ENCODE measurements at places on chromosomes 3 and 15.
A peak's percentile ranks its signal among the peaks of the same experiment; 100 is the strongest.

DNA sequence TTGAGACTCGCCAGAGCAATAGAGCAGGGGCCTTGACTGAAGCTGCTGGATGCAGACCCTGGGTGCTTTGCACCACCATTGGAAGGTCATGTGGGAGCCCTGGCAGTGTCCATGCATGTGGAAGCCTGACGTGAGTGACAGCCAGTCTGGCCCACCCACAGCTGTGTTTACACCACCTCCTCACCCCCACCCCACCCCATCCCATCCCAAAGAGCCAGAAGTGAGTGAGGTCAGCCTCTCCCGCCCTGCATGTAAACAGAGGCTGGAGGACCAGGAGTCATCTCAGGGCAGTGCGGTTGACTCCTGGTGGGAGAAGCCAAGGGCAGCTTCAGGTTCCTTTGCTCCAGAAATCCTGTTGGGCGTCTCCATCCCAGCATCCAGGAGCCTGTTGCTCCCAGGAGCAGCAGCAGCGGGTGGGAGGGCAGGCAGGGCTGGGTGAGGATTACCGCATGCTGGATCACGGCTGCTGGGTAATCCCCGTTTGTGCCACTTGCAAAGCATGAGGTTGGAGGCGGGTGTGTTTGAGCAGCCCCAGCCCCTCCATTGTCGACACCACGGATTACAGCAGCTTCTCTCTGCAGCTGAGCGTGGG lies 44.6 kb downstream of the CORO2B start:
- no peak for DNase-seq

- no peak for DNase-seq
Observed at GRCh38 chr3:140753865-140754754, 76.2 kb downstream of the TRIM42 start.

GRCh38 chr15:85692873-85693272 lies 101.9 kb downstream of the KLHL25 start:
- DNase-seq: no peak

DNA sequence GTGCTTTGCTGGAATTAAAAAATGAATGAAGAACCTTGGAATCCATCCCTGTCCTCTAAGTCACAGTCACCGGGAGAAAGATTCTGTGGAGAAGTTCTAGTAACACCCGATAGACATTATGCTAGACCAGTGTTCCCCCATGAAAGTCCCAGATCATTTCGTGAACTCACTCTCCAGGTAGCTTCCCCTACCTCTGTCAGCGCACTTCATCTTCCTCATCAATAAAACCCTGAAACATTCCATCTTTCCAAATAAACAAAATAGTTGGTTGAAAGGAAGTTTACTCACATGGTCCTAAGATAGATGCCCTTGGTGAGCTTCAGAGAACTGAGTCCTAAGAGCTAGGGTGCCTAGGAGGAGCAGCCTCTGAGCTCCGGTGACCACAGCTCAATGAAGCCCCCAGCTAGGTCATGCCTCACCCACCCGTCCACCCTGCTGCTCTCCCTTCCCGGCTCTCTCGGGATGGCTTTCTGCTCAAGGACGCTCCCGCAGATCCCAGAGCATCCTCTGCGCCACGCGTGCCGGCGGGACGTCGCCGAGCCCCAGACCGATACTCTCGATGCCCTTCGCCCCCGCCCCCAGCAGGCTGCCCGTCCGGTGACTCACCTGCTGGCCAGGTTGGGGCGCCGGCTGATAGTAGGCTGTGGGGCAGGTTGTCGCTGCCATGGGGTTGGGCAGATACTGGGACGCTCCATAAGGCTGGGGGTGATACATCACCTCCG lies 776 bp downstream of the VGLL3 start:
- DNase-seq: no peak

DNA sequence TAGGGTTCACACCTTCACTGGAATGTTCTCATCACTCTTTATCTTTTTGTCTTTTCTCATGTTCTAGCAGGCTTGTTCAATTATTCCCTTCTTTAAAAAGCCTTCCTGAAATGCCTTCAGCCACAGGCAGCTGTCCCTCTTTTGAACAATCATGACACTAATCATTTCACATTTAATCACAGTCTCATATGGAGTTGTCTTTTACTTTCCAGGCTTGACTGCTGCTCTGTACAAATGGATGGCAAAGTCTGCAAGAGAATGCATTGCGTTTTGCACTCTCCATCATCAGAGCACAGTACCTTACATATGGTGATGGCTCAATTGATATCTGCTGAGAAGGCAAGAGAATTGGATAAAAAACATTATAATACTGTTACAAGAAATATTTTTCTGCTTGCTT lies 529.8 kb downstream of the DIPK2A start:
- DNase-seq: no peak

DNA sequence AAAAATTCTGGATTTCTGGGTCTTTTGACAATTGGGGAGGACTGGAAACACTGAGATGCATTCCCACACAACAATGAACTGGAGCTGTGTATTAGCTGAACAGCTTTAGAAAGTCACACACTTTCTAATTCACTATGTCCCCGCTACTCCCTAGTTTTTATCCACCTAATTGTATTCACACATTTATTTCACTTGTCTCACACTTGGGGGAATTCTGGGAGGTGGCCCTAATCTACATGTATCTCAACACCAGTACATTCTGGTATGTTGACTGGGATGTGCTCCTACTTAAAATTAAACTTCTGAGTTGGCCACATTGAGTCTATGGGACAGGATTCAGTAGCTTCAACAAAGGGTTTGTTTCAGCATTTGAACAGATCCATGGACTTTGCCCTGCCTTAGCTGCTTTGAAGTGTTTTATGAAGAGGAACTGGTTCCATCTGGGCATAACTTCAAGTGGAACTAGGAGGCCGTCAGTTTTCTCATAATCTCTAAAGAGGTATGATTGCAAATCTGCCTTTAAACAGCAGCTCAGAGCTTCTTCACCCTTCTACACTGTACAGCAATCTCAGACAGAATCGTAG lies 106.5 kb upstream of the CMC1 start:
- no peak for DNase-seq

DNA sequence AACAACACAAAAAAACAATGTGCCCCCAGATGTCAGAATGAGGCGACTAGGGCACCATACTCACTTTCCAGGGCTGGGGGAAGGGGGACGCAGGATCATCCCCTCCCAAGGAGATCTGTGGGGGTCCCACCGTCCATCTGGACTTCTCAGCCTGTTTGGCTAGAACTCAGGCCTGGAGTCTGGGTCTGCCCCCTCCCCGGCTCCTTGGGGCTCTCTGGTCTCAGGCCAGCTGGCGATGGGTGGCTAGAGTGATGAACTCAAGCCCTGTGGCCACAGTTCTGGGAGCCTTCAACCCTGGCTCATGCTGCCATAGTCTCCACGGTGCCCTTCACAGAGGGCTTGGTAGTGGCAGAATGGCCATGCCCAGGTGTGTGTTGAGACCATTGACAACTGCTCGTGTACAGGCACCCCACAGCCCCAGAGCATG lies 13.6 kb downstream of the ZBTB47 start:
- no peak for DNase-seq

- DNase-seq: no peak
Observed at GRCh38 chr15:53555226-53555625, 204.2 kb downstream of the WDR72 start.

- DNase-seq: no peak
Observed at GRCh38 chr3:190642016-190642415, 128.1 kb downstream of the IL1RAP start.

DNA sequence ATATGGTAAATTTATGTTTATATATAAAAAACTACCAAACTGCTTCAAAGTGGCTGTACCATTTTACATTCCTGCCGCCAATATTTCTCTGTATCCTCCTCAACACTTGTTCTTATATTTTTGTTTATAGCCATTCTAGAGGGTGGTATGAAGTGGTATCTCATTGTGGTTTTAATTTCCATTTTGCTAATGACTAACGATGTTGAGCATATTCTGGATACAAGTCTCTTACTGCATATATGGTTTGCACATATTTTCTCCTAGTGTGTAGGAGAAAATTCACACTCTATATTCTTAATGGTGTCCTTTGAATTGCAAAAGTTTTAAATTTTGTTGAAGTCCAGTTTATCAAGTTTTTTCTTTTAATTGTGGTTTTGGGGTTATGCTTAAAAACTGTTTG lies 15.1 kb downstream of the NMD3 start:
- no peak for DNase-seq

- no peak for DNase-seq
Observed at GRCh38 chr3:168312984-168313383, 217.3 kb upstream of the GOLIM4 start.

DNA sequence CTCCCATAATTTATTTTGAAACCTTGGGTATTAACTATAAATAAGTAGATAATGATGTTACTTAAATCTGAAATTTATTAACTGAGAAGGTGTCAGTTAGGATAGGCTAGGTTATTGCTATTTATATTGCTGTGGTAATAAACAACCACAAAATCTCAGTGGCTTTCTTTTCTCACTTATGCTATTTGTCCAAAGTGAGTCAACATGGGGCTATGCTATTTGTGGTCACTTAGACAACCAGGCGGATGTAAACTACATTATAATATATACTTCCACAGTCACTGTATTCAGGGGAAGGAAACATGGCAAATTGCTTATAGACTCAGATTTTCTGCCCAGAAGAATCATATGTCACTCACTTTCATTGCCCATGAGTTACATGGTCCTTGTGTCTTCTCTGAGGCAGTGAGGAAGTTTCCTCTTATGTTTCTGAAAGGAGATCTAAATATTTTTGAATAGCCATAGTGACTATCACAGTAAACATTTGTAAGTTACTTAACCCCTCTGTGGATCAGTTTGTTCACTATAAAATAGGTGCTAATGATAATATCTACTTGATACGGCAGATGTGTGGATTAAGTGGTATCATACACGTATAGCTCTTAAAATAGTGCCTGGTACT lies 19.8 kb downstream of the HMG20A start:
- DNase-seq: no peak

- no peak for DNase-seq
Observed at GRCh38 chr3:9211155-9211950, 38.1 kb downstream of the SRGAP3 start.

- no peak for DNase-seq
Observed at GRCh38 chr15:53658255-53658654, 101.2 kb downstream of the WDR72 start.

DNA sequence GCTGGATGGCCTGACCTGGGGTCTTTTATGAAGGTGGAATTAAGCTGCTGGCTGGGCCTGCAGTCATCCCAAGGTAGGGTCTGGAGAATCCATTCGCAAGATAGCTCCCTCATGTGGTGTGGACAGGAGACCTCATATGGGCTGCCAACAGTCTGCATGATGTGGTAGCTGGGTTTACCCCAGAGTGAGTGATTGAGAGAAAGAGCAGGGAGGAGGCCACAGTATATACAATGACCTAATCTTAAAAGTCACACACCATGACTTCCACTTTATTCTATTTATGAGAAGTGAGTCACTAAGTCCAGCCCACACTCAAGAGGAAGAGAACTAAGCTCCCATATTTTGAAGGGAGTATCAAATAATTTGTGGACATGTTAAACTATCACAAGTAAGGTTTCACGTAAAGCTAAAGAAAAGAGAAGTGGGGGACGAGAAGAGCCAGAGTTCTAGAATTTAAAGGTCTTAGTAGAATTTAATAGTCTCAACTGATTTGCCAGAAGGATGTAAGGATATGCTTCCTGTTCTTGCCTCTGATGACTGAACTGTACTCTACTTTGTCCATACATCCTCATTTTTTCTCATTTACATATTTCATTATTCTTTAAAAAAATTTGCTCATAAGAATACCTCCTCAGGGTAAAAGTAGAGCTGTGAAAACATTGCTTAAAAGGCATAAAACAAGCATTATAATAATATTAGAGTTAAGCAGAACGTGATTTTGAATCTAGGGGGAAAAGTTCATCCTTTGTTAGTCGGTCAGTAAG lies 184.4 kb downstream of the PEX5L start:
- DNase-seq: no peak

- DNase-seq: no peak
Observed at GRCh38 chr3:37808656-37809055, 53.0 kb upstream of the CTDSPL start.

GRCh38 chr3:63576846-63577245 lies 75.6 kb upstream of the SNTN start:
- no peak for DNase-seq

GRCh38 chr3:123138839-123139444 lies 62.8 kb upstream of the SEC22A start:
- no peak for DNase-seq

GRCh38 chr15:33154351-33155166 lies 40.0 kb downstream of the FMN1 start:
- no peak for DNase-seq

DNA sequence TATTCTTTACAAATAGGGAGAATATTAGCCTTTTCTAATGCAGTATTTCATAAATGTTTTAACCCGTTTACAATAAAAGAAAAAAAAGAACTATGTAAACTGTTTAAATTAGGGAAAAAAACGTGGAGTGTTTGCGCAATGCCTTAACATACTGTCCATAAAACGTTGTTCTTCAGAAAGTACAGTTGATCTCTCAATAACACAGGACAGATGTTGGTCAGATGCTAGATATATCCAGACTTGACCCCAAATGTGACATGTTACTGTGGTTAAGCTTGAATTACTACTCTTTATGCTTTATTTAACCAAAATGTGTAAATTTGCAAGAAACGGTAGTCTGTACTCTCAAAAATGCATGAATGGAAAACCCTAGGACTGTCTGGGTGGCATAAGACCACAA lies 110.3 kb downstream of the PLOD2 start:
- no peak for DNase-seq

DNA sequence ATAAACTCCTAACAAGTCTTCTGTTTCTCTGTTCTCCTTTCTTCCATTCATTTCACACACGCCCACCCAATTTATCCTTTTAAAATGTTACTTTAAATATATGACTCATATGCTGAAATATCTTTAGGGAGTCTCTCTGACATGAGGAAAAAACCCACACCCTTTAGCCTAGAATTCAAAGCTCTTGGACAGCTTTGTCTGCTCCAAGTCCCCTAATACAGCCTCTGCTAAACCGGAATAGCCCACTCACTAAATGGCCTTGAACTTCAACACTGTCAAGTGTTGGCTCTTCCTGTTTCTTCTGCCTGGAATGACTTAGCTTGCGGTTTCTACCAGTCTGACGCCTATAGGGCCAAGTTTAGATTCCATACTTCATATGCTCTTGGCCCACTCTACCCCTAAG lies 3.3 kb upstream of the CD96 start:
- peak; percentile 53 for DNase-seq

- no peak for DNase-seq
Observed at GRCh38 chr15:68235022-68235421, 5.5 kb upstream of the CLN6 start.

DNA sequence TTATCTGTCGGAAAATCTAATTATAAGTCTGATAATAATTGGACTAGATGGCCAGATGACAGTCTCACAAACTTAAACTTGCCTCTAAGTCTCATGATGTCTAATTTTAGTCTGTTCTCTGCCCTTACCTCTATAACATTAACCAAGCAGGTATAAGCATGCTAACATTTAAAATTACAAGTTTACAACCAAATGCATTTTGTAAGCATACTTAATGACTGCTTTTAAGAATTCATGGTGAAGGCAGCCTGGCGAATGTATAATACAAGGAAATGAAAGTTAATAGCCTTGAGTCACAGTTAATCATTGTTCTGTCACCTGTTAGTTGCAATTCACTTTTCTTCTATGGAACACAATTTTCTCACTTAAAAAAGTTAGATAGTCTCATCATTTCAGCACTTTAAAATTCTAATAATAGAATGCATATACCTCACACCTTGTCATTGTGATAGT lies 16.5 kb downstream of the BCHE start:
- DNase-seq: no peak

All from GF-D8 (cell line).